SK-MEL-5 (cell line): ENCODE measurements at places on chromosomes 11 and 22.

- DNase-seq, result no peak
These were observed 3.1 kb upstream of the PYGM start for GRCh38 chr11:64762674-64763525.

GRCh38 chr22:47564651-47565434 lies 802.4 kb downstream of the TBC1D22A start:
- DNase-seq, result no peak

DNA sequence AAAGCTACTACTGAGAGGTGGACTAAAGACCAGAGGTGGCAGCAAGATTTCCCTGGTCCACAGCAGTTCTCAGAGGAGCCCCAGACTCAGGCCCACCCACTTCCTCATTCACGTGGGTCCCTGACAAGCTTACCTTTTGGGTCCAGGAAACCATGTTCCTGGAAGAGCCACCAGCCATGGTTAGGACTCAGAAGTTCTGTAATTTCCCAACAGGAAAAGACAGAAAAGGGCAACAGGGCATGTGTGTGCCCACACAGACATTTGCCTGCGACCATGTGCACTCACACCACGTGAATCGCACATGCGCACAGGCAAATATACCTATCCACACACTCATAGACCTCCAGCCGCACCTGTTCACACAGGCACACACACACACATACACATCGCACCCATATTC lies 42.9 kb downstream of the LRRC32 start:
- DNase-seq, result no peak

GRCh38 chr11:13917264-13917663 lies 45.3 kb upstream of the SPON1 start:
- DNase-seq, result no peak

DNA sequence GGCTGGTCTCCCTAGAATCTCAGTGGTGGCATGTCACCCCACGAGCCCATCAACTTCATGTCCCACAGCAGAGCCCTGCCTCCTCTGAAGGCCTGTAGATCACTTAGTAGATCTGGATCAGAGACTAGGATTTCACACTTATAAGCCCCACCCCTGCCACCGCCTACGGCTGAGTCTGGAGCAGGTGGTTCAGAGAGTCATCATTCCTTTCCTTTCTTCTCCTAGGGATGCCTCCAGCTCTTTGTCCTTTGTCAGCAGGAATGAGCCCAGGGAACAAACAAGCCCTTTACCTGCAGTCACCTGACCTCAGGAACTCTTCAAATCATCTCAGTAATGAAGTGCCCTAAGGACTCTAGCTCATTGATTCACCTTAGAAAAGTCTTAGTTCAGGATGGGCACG lies 37.8 kb downstream of the SCGB1A1 start:
- no peak for DNase-seq

DNA sequence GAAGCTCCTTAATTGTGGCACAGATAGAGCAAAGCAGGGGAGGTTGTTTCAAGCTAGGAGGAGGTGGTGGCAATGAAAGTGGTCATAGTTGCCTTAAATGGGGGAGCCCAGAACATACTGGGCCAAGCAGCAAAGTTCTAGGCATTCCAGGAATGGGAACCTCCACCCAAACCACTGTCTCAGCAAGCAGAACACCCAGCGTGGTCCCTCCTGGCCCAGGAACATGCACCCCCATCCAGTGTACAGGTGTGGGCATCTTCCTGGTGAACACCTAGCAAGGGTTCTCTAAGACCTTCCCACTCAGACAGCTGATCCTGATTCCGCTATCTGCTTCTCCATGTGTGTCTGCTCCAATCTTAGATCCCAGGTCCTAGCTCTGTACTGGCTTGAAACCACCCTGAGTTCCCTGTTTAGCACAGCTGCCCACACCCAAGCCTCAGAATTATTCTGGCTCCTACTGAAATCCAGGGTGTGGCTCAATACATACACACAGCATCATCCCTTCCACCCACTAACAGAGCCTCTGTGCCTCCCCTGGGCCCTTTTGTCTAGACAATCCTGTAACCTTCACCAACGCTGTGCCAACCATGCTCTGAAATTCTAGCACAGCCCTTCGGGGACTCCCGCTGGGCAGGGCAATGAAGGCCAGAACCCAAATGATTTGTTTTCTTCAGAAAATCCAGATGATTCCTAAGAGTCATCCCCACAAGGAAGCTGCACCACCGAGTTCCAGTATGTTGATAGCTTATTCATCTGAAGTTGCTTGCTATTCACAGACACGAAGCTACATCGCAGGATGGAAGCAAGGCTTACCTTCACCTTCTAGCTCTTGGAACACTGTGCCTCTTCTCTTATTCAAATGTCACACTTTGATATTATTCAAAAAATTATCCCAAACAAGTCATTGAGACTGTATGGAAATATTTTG lies 76.6 kb downstream of the ABTB2 start:
- no peak for DNase-seq

DNA sequence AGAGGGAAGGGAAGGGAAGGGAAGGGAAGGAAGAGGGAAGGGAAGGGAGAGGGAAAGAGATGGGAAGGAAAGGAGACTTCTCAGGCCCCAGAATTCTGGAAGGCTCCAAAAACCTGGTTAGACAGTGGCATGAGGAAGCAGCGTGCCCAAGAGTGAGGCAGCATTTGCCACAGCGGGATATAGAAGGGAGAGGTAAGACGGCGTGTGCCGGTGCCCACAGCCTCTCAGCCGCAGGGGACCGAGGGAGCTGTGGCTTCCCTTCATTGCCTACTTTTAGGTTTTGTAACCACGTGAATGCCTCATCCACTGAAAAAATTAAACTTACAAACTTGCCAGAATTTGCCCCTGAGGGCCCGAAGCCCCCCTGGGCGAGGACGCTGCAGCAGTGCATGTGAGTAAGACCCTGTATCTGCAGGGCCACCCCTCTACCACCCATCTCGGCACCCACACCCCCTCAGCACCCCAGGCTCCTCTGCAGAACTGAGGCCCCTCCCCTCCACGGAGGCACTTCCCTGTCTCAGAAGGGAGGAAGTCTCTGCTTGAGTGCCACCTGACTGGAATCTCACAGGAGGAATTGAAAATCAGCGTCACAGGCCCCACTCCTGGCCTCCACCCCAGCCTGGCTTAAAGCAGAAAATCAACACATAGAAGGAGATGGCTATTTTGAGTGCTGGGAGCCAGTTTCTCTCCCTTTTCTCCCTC lies 58.1 kb downstream of the LINC01488 start:
- no peak for DNase-seq

DNA sequence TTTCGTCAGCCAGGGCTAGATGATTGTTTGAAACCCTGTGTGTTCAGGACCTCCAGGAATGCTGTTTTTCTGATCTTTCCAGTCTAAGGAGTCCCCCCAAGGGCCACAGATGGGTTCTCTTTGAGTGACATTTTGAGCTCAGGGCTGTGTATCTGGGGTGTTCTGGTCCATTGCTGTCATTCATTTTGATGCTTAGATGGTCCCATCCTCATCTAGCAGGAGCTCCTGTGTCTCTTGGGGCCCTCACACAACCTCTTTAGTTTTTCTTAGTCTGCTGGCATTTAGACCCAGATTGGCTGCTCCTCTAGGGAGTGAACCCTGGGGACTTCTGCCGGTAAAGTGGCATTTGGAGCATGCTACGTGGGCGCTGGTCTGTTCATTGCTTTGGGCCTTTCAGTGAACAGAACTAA lies 39.1 kb downstream of the MED15 start:
- DNase-seq, result no peak

DNA sequence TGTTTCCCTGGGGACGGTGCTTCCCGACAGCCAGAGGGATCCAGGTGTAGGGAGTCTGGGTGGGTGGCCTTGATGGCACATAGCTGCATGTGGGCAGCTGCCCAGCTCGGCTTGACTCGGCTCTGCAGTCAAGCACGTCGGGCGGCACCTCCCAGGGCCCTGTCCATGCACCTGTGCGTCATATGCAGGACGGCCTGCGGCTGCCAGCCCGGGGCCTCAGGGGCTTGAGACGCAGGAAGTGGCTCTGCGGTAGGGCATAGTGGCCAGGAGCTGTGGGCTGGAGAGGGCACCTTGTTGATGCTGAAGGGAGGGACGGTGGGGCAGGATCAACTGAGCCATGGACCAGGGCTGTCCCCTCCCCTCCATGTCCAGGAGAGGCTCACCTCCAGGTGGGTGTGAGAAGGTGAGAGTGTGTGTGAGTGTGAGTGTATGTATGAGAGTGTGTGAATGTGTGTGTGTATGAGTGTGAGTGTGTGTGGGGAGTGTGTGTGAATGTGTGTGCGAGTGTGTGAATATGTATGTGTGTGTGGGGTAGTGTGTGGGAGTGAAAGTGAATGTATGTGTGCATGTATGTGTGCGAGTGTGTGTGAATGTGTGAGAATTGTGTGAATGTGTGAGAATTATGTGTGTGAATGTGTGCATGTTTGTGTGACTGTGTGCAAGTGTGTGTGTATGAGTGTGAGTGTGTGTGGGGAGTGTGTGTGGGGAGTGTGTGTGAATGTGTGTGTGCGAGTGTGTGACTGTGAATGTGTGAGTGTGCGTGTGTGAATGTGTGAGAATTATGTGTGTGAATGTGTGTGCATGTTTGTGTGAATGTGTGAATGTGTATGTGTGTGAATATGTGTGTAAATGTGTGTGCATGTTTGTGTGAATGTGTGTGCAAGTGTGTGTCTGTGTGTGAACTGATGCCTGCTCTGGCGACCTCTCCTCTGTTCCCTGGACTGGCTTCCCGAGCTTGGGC lies 5.7 kb upstream of the SUN2 start:
- no peak for DNase-seq

DNA sequence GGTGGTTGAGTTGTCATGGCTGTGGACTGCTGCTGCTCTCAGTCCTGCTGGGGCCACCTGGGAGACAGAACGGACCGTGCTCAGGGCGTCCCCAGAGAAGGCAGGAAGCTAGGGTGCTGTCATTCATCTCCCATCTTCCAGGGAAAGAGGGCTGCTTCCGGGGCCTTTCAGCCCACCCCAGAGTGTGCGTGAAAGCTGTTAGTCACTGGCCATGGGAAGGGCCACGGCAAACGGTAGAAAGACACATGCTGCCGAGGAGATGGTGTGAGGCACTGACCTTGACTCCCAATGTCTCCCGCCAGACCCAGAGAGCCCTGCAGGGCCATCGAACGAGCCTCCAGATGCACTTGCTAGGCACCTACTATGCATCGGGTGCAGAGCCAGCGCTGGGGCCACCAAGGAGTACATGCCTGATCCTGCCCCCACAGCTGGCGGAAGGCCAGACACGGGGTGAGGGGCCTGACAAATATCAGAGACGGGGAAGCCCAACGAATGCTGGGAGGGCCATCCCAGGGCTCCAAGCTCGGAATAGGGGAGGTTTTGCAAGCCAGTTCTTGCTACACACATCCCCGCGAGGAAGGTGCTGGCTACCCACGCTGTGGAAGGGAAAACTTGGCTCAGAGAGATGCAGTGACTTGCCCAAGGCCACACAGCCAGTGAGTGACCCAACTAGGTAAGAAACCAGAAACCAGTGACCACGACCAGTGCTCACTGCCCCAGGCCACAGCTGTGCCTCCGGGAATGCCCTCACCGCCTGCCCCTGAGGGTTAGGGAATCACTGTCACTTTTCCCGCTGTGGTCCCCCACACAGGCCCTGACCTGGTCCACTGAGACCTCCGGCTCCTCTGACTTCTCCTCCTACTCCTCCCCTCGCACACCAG lies 10.1 kb downstream of the RAC2 start:
- no peak for DNase-seq

- peak; percentile 63 for DNase-seq
These were observed 40.4 kb upstream of the AKIP1 start for GRCh38 chr11:8870411-8871170.

GRCh38 chr22:20586403-20586745 lies 79.0 kb downstream of the MED15 start:
- DNase-seq, result no peak

GRCh38 chr11:10898003-10898762 lies 40.3 kb upstream of the ZBED5 start:
- DNase-seq, result no peak

GRCh38 chr11:27997344-27997743 lies 110.6 kb downstream of the KIF18A start:
- DNase-seq, result no peak

DNA sequence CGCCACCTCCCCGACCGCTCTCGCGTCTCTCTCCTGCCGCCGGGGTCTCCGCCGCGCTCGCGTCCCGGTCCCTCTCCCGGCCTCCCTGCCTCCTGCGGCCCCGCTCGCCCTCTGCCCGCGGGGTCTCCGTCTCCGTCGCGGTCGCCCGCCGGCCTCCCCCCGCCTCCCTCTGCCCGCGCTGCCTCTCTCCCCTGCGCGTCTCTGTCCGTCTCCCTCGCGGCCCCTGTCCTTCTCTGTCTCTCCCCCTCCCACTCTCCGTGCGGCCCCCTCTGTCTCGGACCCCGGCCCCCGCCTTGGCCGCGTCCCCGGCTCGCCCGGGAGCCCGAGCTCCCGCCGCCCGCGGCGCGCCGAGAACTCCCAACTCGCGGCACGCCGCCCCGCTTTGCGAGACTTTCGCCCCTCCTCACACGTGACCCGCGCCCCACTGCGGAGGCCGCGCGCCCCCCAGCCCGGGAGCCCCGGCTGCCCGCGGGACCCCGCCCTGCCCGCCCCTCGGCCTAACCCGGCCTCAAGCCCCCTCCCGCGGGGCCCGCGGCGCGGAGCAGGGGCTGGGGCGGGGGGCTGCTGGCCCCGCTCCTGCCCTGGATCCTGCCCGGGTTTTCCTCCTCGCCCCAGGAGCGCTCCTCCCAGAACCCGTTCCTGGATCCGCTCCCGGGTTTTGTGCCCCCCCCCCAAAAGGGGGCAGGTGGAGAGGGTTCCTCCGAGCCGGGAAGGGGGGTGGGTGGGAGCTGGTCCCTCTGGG lies 702 bp upstream of the KCNJ4 start:
- DNase-seq, result peak; percentile 60
